Activated CD8-positive, alpha-beta memory T cell treated with anti-CD3 and anti-CD28 coated beads for 48 hours (primary cell): ENCODE measurements at places on chromosomes 6 and 20.

- no peak for DNase-seq
Observed at GRCh38 chr20:43993560-43993959, 78.9 kb downstream of the TOX2 start.

- no peak for DNase-seq
Observed at GRCh38 chr20:12153628-12154027, 235.9 kb downstream of the BTBD3 start.

DNA sequence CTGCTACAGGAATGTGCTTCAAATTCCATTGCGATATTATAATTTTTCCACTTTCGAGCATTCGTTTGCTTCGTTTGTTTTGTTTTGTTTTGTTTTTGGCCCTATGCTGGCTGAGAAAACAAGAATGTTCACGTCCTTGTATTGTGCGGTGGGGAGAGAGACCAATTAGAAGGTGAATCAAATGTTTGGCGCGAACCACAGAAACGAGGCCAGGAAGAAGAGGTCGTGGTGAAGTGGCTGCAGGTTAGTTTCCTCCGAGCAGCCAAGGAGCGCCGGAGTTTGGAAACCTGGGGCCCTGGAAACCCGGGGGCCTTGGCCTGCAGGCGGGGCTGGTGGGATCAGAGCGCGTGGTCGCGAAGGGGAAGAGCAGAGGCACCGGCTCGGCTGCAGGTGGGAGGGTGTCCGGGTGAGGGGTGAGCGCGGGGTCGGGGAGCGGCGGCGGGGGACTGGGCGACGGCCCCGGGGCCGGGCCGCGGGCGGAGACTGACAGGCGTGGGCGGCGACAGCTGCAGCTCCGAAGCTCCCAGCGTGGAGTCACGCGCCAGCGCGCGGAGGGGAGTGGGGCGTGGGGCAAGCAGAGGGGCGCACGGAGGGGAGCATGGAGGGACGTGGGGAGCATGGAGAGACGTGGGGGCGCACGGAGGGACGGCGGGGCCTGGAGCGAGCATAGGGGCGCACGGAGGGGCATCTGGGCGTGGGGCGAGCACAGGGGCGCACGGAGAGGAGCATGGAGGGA lies 141.5 kb upstream of the PDE10A start:
- DNase-seq: no peak

- DNase-seq: no peak
Observed at GRCh38 chr6:166167801-166168615, at the start of gene TBXT. TSS of gene TBXT (minus strand) at chr6:166167851. CDS start at chr6:166167591, 260 bp downstream.

DNA sequence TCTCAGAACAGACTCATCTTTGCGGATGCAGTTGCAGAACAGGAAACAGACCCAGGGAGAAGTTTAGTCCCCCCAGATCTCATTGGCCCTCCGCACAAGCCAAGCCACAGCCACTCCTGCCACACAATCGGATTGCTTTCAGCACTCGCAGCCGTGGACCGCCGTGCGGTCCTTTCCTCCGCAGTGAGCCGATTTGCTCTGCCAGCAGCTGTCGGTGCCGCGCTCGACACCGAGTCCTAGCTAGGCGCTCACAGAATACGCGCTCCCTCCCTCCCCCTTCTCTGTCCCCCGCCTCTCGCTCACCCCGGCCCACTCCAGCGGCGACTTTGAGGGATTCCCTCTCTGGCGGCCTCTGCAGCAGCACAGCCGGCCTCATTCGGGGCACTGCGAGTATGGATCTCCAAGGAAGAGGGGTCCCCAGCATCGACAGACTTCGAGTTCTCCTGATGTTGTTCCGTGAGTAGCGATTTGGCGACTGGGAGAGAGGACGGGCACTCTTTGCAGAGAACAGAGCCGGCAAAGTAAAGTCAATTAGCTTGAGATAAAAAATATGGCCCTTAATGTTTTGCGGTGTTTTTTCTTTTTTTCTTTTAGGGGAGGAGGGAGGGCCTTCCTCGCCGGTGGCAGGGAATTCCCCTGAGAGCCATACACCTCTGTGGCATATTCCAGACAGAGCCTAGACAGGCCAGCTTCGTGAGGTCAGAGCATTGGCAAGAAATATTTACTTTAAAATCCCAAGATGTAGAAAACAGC lies at the start of gene LAMP5:
TSS of gene LAMP5 (plus strand) at position 130 of the 753 bp plus-strand sequence. CDS start at position 393, 263 bp downstream.
- no peak for DNase-seq

GRCh38 chr20:40612247-40612646 lies 76.8 kb downstream of the MAFB start:
- no peak for DNase-seq

GRCh38 chr6:13538084-13538483 lies 36.3 kb upstream of the SIRT5 start:
- DNase-seq: no peak

- no peak for DNase-seq
Observed at GRCh38 chr6:35532126-35532525, 19.4 kb upstream of the TULP1 start.

- DNase-seq: no peak
Observed at GRCh38 chr6:3226481-3227362, 731 bp downstream of the TUBB2B start.

DNA sequence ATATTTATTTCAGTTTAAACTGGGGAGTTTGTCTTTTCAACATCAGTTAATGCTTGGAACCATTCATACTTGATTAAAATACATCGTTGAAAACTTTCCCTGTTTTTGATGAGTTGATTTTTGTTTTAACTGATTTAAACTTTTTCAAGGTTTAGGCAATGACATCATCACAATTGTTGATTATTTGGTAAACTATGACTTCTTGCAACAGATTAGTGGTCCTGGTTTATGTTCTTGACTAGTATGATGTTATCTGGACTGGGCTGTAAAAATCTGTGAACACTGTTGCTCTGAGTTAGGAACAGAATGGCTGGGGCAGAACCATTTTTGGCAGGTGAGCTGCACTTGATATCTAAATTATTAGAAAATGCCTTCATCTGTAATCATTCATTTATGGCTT lies at the start of gene ZC2HC1B:
TSS of gene ZC2HC1B (plus strand) at position 241 of the 400 bp plus-strand sequence. CDS start at position 307, 66 bp downstream.
- no peak for DNase-seq

GRCh38 chr6:169675011-169675410 lies 26.8 kb downstream of the WDR27 start:
- no peak for DNase-seq

DNA sequence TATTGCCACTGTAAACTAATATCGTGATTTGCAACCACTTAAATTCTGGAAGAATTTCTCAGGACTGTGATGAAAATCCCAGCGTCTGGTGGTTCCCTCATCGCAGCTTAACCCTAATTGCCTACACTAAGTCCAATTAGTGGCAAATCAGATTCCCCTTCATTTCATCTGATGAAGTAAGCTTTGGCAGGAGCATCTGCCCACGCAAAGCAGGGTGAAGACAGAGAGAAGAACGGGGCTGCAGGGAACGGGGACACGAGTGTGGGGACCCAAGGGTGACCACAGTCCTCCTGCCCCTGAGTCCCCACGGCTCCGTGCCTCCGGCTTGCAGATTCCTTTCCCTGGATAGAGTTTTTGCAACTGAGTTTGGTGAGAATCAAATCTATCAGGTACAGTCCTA lies 159.5 kb downstream of the LY86 start:
- DNase-seq: no peak

DNA sequence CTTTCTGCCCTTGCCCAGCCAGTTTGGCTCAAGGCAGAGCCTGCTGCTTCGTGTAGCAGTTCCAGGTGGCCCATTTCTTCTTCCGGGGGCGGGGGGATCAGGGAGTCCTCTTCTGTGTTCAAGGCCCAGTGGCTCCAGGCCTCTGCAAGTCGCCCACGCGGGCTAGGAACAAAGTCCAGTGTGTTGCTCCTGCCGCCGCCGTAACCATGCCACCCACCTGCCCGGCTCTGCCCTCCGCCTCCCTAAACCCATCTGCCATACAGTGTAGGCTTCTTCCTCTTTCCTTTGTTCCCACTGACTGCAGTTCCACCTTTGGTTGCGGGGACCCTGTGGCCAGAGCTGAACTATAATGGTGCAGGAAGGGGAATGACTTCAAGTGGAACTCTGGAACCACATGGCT lies 43.9 kb upstream of the SRF start:
- no peak for DNase-seq

- DNase-seq: no peak
Observed at GRCh38 chr6:155623450-155624178, 168.0 kb upstream of the NOX3 start.

DNA sequence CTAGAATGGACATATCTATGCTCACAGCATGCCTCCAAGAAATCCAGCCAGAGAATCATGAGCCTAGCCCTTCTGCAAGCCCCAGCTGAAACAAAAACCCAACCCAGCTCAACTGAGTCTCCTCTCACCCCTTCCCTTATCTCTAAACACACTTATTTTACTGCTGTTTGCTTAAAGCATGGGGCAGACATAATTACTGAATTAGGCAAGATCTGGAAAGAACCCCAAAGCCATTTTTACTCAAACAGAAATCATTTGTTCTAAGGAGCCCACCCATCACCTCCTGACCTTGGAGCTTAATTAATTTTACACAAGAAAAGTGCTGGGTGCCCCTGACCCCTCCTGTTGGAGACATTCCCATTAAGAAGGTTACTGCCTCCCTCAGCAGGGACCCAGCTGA lies 291.6 kb downstream of the MAFB start:
- DNase-seq: no peak

DNA sequence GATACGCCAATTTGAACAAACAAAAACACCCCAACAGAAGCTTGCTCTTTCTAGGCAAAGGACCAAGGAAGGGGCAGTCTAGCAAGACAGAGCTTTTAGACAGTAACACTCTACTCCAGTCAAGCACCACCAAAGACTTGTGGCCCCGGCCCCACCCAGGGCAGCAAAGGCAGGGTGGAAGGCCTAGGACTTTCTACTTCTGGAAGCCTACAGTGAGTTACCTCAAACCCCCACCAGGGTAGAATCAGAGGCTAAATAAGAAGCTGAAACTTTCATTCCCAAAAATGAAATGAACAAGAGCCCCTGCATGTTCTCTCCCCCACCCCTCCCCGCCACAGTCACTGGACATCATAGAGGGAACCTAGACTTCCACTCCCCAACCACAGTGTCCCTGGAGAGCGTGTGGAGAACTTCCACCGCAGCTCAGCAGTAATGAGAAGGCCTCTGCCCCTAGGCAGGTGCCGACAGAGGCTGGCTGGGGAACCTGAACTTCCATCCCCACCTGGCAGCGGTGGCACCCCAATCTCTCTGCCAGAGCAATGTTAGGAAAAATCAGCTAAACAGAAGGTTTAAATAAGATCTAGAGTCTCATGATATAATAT lies 40.0 kb downstream of the KATNA1 start:
- no peak for DNase-seq

- no peak for DNase-seq
Observed at GRCh38 chr20:47389867-47390347, 33.4 kb upstream of the ZMYND8 start.

GRCh38 chr6:30319146-30319835 lies 7.4 kb upstream of the TRIM39 start:
- no peak for DNase-seq

- no peak for DNase-seq
Observed at GRCh38 chr20:62161347-62161746, 17.8 kb downstream of the SS18L1 start.

DNA sequence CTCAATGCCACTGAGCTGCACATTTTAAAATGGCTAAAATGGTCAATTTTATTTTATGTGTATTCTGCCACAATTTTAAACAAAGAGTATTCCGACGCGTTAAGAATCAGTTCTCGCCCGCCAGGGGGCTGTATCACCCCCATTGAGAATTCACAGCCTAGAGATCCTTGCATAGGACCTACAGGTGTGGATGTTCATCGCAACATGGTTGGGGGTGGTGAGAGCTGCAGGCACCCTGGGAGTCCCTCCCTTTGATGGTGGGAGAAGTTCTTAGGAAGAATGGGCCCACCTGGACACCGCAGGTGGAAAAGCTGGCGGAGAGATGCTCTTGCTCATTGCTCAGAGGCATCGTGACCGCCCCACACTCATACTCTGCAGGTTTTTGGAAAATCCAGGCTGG lies 63.5 kb downstream of the SLC2A10 start:
- no peak for DNase-seq

DNA sequence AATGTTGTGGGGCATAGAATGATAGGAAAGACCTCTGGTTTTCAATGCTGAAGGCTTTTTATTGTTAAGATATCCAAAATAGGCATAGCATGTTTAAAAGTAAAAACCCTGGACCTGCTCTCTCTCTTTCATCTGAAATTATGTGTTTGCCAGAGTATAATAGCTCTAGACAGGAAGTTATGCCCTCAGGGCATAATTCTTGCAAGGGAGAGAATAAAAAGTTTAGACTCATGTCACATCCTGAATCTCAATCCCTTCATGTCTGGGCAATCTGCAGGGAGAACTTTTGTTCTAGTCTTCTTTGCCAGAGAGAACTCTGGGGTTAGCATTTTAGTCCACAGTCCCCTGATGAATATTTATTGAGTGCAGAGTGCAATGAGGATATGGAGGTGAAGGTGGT lies 297.3 kb upstream of the FLRT3 start:
- DNase-seq: no peak

DNA sequence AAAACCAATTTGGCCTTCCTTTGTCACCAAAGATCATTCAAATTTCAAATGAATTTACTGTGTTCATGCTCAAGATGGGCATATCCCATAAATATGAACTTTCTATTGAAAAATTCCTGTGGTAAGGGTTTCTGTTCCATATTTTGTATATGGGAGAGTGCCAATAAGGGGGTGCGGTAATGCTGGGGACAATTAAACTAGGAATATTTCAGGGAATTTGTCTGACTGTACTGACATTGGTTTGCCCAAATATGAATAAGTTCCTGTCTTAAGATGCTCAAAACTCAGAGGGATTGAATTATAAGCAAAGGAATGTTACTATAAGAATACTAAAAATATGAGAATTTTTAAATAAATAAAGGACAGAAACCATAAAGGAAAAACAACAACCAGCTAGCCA lies 553.0 kb upstream of the MARCKS start:
- DNase-seq: no peak

- DNase-seq: no peak
Observed at GRCh38 chr6:96466147-96466863, 55.3 kb upstream of the UFL1 start.

- DNase-seq: no peak
Observed at GRCh38 chr6:169930799-169931198, 179.4 kb downstream of the ERMARD start.

DNA sequence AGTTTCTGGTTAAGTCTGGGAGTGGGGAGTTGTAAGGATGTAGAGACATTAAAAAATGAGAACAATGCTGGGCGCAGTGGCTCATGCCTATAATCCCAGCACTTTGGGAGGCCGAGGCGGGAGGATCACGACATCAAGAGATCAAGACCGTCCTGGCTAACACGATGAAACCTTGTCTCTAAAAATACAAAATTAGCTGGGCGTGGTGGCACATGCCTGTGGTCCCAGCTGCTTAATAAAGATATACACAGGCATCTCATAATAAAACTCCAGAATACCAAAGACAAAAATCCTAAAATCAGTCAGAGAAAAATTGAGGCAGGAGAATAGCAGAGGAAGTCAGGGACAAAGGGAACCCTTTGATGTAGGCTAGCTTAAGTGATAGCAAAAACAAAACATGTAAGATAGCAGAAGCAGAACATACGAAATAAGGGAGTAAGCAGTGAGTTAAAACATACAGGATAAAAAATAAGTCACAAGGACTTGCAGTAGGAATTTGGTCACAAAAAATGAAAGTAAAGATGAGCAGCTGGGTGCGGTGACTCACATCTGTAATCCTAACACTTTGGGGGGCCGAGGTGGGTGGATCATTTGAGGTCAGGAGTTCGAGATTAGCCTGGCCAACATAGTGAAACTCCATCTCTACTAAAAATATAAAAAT lies 23.6 kb downstream of the DDX43 start:
- no peak for DNase-seq
